ENCODE measurements at places on chromosomes 5 and 9.

- H3K4me3 ChIP-seq: no peak overlapping the region
- DNase-seq: no peak
- no peaks in the 10 kb centered on the region for H3K27me3 ChIP-seq
- H3K4me1 ChIP-seq: no peaks in the 10 kb centered on the region
- no peak overlapping the region for H3K27ac ChIP-seq
- H3K36me3 ChIP-seq: no peaks in the 10 kb centered on the region
Observed at GRCh38 chr9:24602693-24603352, 57.1 kb upstream of the IZUMO3 start.

- DNase-seq: no peak
- peak within 1 kb of the TSS; percentile 36 for H3K27ac ChIP-seq
- peaks cover 11% of the 10 kb centered on the region for H3K27me3 ChIP-seq
- peaks cover 17% of the 10 kb centered on the region for H3K4me1 ChIP-seq
- no peaks in the 10 kb centered on the region for H3K36me3 ChIP-seq
Observed at GRCh38 chr9:135087489-135087792, at the start of gene OLFM1. Gene OLFM1 (plus strand): TSS chr9:135087668. CDS start chr9:135087990, 322 bp downstream.

DNA sequence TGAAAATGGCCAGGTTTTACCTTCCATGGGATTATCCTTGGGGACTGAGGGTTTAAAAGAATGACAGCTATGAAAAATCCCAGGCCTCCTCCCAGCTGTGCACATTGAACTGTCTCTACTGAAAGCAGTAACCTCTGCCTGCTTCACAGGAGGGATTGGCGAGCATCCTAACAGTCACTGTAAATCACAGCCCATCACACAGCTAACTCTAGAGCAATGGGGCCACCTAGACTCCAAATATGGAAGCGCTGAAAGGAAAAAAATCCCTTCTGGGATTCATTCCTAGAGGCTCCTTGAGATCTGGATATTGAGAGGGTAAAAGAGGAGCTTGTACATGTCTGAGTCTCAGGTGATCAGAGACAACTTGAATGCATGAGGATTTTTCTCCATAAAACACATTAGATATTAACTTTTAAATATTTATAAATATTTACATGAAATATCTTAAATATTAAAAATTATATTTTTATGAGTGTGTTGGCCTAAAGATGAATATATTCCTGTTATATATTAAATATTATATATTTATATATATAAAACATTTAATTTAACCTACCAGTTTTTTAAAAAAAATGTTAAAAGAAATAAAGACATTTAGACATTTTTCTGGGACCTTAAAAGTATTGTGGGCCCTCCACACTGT is 133.8 kb upstream of the SLC24A2 start:
- H3K4me3 ChIP-seq: no peak overlapping the region
- peaks cover 11% of the 10 kb centered on the region for H3K4me1 ChIP-seq
- H3K27ac ChIP-seq: no peak overlapping the region
- no peak for DNase-seq
- H3K36me3 ChIP-seq: no peaks in the 10 kb centered on the region

GRCh38 chr5:141834331-141834730 is 43.9 kb downstream of the PCDH1 start:
- H3K27ac ChIP-seq: no peak overlapping the region
- H3K27me3 ChIP-seq: peaks cover 27% of the 10 kb centered on the region
- H3K4me3 ChIP-seq: no peak overlapping the region
- no peak for DNase-seq
- H3K4me1 ChIP-seq: peaks cover 55% of the 10 kb centered on the region

- no peaks in the 10 kb centered on the region for H3K36me3 ChIP-seq
- H3K27ac ChIP-seq: no peak overlapping the region
- H3K4me1 ChIP-seq: no peaks in the 10 kb centered on the region
- H3K27me3 ChIP-seq: no peaks in the 10 kb centered on the region
- H3K4me3 ChIP-seq: no peak overlapping the region
Observed at GRCh38 chr5:110630350-110630749, 96.1 kb downstream of the TMEM232 start.

DNA sequence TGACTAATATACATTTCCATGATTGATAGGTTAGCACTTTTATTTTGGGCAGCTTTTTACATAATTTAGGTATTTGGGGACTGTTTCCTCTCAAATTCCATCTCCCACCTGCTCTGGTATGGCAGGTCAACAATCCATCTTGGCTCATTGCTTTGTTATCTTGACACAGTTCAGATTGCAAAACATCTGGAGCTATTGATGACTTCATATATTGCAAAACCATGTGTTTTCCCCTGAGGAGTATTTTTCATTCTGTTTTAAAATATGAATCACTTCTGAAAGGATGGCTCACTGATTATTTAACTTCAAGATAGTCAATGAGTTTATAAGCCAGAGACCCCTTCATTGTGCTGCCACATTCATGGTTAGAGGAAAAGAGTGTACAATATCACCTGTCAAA is 1206.0 kb upstream of the C9orf72 start:
- H3K4me3 ChIP-seq: no peak overlapping the region
- no peak overlapping the region for H3K27ac ChIP-seq
- H3K36me3 ChIP-seq: no peaks in the 10 kb centered on the region
- no peaks in the 10 kb centered on the region for H3K27me3 ChIP-seq
- peaks cover 12% of the 10 kb centered on the region for H3K4me1 ChIP-seq

GRCh38 chr9:121503444-121503843 is 3.8 kb upstream of the GGTA1 start:
- no peaks in the 10 kb centered on the region for H3K27me3 ChIP-seq
- no peak for DNase-seq
- H3K4me3 ChIP-seq: no peak overlapping the region
- peak overlapping the region; percentile 53 for H3K27ac ChIP-seq

- no peak overlapping the region for H3K27ac ChIP-seq
- H3K36me3 ChIP-seq: no peaks in the 10 kb centered on the region
- no peak overlapping the region for H3K4me3 ChIP-seq
Observed at GRCh38 chr5:32833663-32834062, 122.5 kb downstream of the NPR3 start.

GRCh38 chr9:135032868-135033460 is 54.5 kb upstream of the OLFM1 start:
- H3K4me3 ChIP-seq: no peak overlapping the region
- H3K36me3 ChIP-seq: no peaks in the 10 kb centered on the region
- no peaks in the 10 kb centered on the region for H3K27me3 ChIP-seq
- no peak for DNase-seq
